Activated CD8-positive, alpha-beta memory T cell treated with anti-CD3 and anti-CD28 coated beads for 24 hours (primary cell): ENCODE measurements at places on chromosomes 4 and X.
A peak's percentile ranks its signal among the peaks of the same experiment; 100 is the strongest.

- peak; percentile 79 for DNase-seq
Observed at GRCh38 chr4:2936773-2937145, 26.4 kb downstream of the NOP14 start.

DNA sequence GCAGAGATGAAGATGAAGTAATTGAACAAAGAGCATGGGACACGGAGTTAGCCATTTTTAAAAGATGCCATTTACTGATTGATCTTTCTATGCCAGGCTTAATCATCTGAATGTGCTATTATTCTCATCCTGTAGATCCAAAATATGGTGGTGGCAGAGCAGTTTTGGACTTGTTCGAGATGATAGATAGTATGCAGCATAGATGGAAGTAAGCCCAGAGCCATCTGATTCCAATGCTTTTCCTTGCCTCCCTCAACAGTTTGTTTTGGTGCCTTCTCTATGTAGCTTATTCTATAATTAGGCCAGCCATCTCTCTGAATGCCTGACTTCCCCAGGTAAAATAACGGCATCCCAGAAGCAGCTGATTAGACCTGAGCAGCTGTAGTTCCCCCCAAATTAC lies 152.6 kb upstream of the CLNK start:
- no peak for DNase-seq

DNA sequence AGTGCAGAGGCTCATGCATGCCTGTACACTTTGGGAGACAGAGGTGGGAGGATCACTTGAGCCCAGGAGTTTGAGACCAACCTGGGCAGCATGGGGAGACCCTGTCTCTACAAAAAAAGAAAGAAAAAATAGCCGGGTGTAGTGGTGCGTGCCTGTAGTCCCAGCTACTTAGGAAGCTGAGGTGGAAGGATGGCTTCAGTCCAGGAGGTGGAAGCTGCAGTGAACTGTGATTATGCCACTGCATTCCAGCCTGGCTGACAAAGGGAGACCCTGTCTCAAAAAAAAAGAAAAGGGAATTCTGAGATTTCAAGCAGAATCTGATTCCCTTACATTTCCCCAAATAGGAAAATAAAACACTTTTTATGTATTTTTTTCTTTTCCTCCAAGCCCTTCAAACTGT lies 83.5 kb downstream of the SYNPO2 start:
- DNase-seq = no peak

GRCh38 chrX:104641176-104641575 lies 75.2 kb downstream of the IL1RAPL2 start:
- no peak for DNase-seq

GRCh38 chr4:183674153-183674552 lies 15.1 kb downstream of the TRAPPC11 start:
- DNase-seq = no peak

GRCh38 chr4:98659741-98660462 lies 1.5 kb upstream of the TSPAN5 start:
- no peak for DNase-seq
